NCI-H82 (cell line): ENCODE measurements at places on chromosomes 5 and 9.

- no peak for DNase-seq
Measured at GRCh38 chr5:158910782-158911692, 188.7 kb downstream of the EBF1 start.

DNA sequence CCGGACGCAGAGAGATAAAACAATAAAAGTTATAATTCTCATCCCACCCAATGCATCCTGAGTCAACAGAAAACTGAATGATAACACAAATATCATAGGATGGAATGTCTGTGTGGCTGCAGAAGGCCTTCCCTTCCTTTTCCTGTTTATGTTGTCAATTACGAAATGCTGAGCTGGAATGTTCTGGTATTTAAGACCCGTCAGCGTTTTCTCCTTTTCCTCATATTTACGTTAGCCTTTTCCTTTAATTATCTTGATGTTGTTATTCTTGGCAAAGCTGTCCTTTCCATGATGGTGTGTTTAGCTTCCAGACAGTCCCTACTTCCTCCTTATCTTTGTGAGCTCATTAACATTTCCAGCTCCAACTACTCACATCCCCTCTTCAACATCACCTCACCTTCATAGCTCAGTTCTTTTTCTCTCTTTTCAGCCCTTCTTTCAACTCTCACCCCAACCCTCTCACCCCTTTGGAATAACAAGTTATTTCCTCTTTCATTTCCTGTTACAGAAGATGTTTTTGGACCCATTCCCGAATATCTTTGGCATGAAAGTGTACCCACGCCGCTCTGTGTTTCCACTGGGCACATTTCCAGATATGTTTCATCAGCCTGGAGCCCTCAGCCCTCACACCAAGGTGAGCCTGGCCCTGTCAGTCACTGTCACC, 221.6 kb downstream of the NR2F1-AS1 start:
- no peak for DNase-seq

GRCh38 chr5:153964191-153964879, 74.4 kb downstream of the FAM114A2 start:
- DNase-seq = no peak

GRCh38 chr9:14501366-14501765, 187.4 kb upstream of the NFIB start:
- no peak for DNase-seq

- DNase-seq = no peak
Measured at GRCh38 chr9:6187272-6187671, 28.3 kb upstream of the IL33 start.

GRCh38 chr5:12623408-12623807, 719.2 kb upstream of the CTNND2 start:
- no peak for DNase-seq

DNA sequence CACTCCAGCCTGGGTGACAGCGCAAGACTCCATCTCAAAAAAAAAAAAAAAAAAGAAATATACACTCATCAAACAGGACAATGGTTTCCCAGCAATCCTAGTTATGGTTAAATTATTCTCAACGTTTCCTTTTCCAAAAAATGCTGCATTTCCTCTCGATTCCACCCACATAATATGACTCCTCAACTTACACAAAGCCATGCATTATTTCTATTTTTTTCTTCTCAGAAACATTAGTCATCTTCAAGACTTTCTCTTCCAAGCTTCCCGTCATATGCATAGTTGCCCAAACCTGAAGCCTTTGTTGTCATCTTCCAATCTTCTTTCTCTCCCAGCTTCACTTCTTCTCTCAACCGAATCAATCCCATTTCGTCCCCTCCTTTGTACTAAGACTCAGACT, 61.4 kb upstream of the RANBP6 start:
- no peak for DNase-seq

- DNase-seq = no peak
Measured at GRCh38 chr9:37989701-37990100, 79.3 kb downstream of the SHB start.

DNA sequence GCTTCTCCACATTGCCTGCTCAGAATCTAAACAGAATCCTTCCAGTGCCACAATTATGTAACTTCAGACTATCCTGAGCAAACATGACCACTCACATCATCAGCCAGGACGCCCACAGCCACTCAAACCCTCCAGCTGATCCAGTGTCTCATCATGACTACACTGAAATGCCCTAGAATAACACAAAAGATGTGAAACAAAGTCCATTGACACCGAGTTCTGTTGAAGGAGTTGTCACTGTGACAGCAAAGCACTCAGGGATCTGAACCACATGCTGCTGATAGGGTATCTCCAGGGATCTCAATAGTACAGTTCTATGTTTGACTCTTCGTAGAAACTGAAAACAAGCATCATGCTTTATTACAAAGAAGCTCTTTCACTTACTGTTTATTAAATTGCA, 150.2 kb downstream of the GABBR2 start:
- no peak for DNase-seq

DNA sequence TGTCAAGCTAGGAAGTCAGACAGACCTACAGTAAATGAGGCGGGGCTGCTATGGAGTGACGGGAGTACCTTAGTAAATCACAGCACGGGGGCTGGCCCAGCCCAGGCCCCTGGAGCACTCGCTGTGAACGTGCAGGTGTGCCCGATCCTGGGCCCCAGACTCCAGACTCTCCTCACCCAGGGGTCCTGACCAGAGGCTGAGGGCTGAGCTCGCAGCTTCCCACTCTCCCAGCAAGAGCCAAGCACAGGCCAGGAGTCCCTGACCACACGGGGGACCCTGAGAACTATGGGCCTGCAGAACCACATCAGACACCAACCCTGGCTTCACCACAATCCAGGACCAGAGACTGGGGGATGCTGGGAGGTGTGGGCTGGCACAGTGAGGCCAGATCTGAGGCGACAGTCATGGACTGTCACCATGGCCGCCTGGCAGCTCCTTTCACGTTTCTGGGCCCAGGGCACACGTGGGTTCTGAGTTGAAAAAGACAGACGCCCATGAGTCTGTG, 73.4 kb downstream of the ADAMTS2 start:
- DNase-seq = no peak

- DNase-seq = peak; percentile 5
Measured at GRCh38 chr9:35763181-35763580, 9.1 kb upstream of the MSMP start.

GRCh38 chr5:6961837-6962635, 248.8 kb downstream of the TENT4A start:
- peak; percentile 74 for DNase-seq

GRCh38 chr9:6072865-6073264, 57.4 kb upstream of the RANBP6 start:
- DNase-seq = no peak

GRCh38 chr5:72607381-72607780, 100.2 kb upstream of the ZNF366 start:
- no peak for DNase-seq

DNA sequence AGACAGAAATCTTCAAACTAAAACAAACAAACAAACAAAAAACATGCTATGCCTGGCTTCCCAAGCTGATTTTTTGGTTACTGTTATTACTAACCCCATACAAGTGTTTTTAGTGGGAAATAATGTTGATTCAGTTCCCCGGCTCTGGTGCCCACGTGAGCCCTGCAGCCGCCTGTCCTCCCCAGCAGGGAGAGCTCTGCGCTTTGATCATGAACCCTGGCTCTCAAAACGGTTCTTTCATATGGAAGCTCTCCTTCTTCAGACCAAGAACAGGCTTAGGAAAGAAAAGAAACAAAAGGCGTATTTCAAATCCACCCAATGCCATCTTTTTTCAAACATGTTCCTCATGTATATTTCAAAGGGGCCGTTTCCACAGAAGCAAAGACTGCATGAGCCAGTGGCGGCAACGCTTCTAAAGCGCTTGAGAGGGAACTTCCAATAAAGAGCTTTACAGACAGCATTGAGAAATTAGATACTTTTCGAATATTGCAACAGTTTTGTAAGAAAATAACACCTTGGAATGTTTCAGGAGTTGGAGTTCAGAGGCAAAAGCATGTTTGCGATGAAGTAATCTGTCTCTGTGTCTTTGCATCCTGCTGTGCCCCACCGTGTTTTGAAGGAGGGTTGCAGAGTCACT, 74.8 kb downstream of the ICE1 start:
- DNase-seq = peak; percentile 73

DNA sequence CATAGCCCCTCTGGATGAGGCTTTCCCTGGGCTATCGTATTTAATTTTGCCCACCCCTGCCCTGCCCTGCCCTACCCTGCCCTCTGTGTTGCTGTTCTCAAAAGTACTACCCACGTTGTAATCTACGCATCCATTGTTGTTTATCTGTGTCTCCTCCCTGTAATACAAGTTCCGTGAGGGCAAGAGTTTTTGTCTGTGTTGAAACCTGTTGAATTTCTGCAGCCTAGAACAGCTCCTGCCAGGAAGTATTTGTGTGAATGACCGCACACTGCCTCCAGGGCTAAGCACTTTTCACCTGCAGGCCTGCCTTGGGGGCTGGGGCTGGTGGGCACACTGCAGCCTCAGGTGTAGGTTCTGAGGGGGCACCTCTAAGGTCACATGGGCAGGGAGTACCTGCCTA, 244.8 kb downstream of the HSPA4 start:
- DNase-seq = no peak

GRCh38 chr9:1013021-1013420, 36.6 kb downstream of the DMRT3 start:
- no peak for DNase-seq

- no peak for DNase-seq
Measured at GRCh38 chr5:138574744-138575193, 432 bp downstream of the HSPA9 start.

DNA sequence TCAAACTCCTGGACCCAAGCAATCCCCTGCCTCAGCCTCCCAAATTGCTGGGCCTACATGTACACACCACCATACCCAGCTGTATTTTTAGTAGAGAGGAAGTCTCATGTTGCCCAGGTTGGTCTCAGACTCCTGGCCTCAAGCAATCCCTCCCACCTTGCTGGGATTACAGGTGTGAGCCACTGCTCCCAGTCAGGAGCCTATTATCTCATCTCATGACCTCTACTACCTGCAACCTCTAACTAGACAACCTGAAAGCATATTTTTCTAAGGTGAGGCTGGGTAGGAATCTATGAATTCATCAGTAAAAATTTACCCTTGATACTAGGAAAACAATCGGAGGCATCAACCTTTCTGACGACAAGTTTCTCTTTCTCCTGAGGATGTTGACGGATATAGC, 10.0 kb downstream of the FAM13B start:
- DNase-seq = no peak

DNA sequence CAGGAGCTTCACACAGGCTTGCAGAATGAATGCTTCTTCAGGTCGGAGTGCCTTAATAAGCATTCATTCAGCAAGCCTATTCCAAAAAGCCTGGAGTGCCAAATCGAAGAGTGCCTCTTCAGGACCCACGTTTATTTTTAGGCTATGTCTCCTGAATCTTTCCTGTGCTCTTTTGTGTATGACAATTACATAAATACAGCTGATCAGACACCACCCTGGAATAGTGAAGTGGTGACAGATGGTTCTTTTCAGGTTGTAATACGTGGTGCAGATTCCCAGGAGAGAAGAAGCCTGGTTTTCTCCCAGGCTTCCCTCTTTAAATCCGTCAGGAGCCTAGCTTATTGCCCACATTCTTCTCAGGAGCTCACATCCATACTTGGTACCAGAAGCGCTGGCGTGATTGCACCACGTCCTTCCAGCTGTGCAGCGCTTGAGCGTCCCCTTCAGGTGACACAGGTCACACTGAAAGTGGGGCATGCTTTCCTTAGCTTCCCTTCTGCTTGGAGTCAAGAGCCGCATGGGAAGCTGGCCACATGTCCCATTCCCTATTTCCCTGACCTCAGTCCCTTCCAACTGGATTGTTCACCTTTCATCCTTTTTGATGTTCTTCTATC, 123.1 kb downstream of the ADCY2 start:
- DNase-seq = peak; percentile 41

- DNase-seq = peak; percentile 15
Measured at GRCh38 chr9:14441976-14442651, 128.2 kb upstream of the NFIB start.

DNA sequence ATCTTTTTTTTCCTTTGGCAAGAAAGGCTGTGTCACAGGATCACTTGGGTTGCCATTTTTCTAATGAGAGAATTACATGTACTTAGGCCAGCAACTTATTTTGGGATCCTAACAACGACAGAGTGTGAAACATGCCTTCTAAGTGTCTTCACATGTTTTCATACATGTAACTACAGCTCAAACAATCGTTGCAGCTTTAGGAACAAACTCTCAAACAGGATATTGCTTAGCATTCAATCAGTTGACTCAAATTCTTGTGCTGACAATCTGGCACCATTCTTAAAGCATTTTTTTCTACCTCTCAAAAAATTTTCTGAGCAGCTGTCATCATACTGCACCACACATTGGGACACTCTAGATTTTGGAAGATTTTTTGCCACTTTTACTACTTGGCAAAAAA, 435.5 kb downstream of the HINT1 start:
- DNase-seq = no peak

- DNase-seq = no peak
Measured at GRCh38 chr5:172872997-172873491, 39.0 kb downstream of the ERGIC1 start.

DNA sequence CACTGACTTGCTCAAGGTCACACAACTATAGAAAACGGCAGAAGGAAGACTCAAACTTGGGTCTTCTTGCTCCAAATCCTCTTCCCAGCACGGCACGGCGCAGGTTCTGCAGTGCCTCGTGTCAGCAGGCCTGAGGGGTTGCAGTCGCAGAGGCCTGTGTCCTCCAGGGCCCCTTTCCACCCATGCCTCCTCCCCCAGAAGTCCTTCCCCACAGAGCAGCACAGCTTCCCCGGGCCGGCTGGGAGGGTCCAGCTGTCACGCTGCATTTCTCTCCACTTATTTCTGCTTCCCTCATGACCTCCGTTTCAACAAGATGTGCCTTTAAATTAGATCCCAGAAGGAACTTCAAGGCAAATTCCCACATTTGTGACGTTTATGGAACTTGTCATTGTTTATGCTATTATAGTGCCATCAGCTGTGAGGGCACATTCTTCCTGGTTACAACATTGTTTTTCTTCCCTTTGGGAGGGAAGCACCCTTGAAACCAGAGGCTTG, 148.4 kb downstream of the C5orf15 start:
- DNase-seq = no peak

GRCh38 chr5:147750065-147750464, 32.5 kb downstream of the JAKMIP2 start:
- peak; percentile 43 for DNase-seq

GRCh38 chr9:135305546-135306180, 173.9 kb upstream of the PPP1R26 start:
- DNase-seq = no peak

GRCh38 chr5:94376672-94377345, 241.6 kb downstream of the KIAA0825 start:
- no peak for DNase-seq

GRCh38 chr9:34375901-34376595, 650 bp downstream of the MYORG start:
- DNase-seq = peak; percentile 61

- DNase-seq = no peak
Measured at GRCh38 chr5:160082614-160083500, 36.4 kb downstream of the PWWP2A start.
